T-helper 2 cell treated with Interferon-gamma antibody and Interleukin-4, amounts not matched to agents 5 μg/mL and 100 μg/mL, for 36 hours (primary cell): ENCODE measurements at places on chromosomes 16 and 17.

GRCh38 chr16:83973077-83973476, 5.0 kb downstream of the NECAB2 start:
- no peak for DNase-seq

DNA sequence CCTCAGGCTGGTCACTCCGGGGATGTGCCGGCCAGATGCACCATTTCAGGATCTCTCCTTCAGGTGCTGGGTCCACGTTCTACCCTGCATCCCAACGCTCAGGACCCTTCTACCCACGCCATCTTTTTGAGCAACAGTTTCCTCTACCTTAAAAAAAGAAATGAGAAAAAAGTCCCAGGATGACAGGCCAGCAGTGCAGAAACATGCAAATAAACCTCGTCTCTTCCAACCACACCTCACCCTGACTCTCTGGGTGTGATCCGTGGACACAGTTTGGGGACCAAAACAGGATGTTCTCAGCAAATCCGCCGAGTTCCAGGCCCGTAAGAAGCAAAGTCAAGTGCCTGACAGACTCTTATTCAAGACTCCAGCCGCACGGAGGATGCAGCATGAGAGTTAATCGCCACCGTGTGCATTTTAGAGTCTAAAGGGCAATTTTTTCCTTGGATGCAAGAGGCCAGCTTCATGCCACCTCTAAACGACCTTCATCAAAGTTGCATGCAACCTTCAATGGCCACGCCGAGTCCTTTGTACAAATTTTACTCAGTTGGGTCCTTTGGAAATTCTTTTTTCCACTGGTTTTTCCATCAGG, 99.6 kb downstream of the ZFHX3 start:
- no peak for DNase-seq

GRCh38 chr16:58651965-58652348, 22.3 kb upstream of the CNOT1 start:
- DNase-seq: no peak

DNA sequence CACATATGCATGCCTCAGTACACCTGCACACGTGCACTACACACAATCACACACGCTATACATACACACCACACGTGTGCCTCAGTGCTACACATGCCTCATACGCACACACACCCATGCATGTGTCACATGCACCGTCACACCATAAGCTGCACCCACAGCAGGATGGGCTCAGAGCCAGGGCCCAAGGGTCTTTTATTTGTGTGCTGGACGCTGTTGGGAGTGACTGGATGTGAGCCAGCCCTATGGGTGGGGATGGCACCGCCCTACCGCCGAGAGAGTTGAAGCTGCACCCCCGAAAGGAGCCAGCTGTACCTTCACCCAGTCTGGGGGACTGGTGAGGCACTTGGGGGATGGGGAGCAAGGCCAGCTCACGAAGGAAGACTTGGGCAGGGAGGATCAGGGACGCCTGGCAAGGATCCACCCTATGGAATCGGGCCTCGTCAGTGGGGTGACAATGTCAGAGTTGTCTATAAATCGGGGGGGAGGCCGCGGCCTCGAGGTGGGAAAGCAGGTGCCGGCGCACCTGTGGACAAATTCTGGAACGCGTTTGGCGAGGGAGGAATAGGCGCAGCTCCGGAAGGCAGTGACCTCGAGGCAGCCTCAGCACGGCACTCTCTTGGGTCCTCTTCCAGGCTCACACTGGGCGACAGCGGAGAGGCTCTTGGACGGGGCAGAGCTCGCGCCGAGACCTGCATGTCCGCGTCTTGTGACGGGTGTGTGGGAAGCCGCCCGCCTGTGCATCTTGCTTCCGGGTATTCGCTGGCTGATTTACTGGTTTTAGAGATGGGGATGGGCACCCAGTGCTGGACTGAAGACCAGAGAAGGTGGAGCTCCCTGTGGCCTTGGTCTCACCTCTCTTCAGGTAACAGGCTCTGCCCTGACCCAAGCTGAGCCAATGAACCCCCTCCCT, 7.3 kb downstream of the RGS11 start:
- DNase-seq: no peak
